ENCODE measurements at places on chromosomes 16 and 17. TPM values are rescaled to one million over a fixed set of nuclear protein-coding genes. Genes with fewer than 3 reads are reported as not detected.

GP1BA gene
- not detected for total RNA-seq

DNA sequence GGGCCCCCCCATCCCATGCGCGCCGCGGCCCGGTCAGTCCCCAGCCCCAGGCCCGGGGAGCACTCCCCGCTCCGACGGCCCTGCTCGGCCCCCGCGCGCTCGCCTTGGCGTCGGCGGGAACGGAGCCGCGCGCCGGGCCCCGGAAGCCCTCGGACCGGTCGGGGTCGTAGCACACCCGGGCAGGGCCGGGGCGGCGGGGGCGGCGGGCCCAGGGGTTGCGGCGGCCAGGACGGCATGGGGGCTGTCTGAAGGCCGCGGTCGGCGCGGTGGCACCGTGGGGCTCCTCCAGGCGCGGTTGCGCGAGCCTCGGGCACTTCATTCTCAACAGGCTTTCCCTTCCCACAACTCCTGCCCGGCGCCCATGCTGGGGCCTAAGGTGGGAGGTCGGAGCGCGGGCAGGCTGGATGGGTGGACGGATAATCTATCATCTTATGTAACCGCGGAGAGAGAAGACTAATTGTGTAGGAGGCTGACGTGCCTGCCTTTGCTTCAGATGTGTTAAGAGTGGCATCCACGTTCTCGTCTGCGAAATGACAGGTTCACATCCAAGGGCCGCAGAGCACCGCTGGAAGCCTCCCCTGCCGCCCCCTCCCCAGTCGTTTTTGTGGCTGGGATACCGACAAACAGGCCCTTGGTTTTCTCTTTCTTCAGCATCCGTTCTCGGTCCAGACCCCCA is 708 bp downstream of the BAIAP2 start:
- H3K27ac ChIP-seq, result no peak overlapping the region
- H3K36me3 ChIP-seq, result no peaks in the 10 kb centered on the region

GRCh38 chr17:49390548-49391324 is 23.9 kb downstream of the PHB1 start:
- H3K4me3 ChIP-seq, result no peak overlapping the region
- H3K4me1 ChIP-seq, result peaks cover 2% of the 10 kb centered on the region
- no peaks in the 10 kb centered on the region for H3K36me3 ChIP-seq
- DNase-seq, result no peak
- H3K27me3 ChIP-seq, result no peaks in the 10 kb centered on the region
- no peak overlapping the region for H3K27ac ChIP-seq

GRCh38 chr16:67668495-67669157 is 2.0 kb downstream of the C16orf86 start:
- H3K4me3 ChIP-seq, result no peak overlapping the region
- H3K27ac ChIP-seq, result no peak overlapping the region
- no peak for DNase-seq
- H3K36me3 ChIP-seq, result no peaks in the 10 kb centered on the region
- peaks cover 11% of the 10 kb centered on the region for H3K4me1 ChIP-seq

DNA sequence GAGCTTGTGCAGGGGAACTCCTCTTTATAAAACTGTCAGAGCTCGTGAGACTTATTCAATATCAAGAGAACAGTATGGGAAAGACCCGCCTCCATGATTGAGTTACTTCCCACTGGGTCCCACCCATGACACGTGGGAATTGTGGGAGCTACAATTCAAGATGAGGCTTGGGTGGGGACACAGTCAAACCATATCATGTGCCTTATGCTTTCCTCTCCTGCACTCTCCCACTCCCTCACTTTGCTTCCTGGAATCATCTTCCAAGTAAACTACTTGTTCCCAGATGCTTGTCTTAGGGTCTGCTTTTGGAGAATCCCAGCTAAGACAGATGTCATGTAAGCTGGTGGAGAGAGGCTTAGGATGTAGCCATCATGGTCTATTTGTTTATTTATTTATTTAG is 271.2 kb downstream of the HAPSTR1 start:
- DNase-seq, result no peak
- H3K4me1 ChIP-seq, result peaks cover 3% of the 10 kb centered on the region
- peaks cover 4% of the 10 kb centered on the region for H3K36me3 ChIP-seq
- no peaks in the 10 kb centered on the region for H3K27me3 ChIP-seq
- H3K27ac ChIP-seq, result no peak overlapping the region
- H3K4me3 ChIP-seq, result no peak overlapping the region
